ENCODE measurements at places on chromosomes 11 and 22.

DNA sequence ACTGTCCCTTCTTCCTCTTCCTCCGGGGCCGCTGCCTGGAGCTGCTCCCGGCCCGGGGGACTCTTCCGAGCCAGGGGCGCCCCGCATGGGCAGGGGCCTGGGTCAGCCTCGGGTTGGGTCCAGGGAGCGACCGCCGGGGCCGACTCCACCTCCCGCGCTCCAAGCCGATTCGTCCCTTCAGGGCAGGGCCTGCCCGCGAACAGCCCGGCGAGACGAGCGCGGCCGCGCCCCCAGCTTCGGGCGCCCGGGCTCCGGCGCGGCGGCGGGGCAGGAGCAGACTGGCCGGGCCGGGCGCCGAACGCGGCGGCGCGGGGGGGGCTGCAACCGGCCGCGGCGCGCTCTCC, at the start of gene LARGE1:
TSS of gene LARGE1 (minus strand) at position 280 of the 344 bp plus-strand sequence.
- DNase-seq, result peak; percentile 37

GRCh38 chr11:4068962-4069361, 25.6 kb upstream of the RRM1 start:
- peak; percentile 7 for DNase-seq

DNA sequence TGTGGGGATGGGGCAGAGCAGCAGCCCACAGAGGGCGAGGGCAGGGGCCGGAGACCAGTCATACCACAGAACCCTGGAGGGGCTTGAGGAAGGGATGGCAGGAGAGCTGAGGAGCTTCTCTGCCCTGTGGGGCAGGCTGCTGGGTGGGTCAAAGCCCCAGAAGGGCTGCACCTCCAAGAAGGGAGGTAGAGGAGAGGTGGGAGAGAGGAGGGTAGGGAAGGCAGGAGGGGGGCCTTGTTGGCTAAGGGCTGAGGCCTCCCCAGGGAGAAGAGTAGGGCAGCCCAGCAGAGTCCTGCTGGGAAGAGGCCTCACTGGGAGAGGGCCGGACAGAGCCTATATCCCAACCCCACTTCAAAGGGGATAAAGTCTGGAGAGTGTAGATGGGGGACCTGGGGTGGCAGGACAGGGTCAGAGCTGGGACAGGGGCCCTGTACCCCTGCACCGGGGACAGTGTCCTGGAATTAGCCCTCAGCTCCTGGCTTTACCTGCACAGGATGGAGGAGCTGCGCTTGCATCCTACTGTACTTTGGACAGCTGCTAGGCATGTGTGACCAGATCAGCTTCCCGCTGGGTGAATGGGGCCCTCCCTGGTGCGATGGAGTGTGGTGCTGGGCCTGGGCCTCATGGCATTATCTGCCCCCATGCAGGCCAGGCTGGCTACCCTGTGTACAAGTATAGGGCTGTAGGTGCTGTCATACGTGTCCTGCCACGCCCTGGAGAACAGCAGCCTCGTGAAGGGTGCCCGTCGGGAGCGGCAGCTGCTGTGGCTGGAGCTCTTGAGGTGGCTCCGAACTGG, 7.3 kb downstream of the DGCR6L start:
- no peak for DNase-seq

DNA sequence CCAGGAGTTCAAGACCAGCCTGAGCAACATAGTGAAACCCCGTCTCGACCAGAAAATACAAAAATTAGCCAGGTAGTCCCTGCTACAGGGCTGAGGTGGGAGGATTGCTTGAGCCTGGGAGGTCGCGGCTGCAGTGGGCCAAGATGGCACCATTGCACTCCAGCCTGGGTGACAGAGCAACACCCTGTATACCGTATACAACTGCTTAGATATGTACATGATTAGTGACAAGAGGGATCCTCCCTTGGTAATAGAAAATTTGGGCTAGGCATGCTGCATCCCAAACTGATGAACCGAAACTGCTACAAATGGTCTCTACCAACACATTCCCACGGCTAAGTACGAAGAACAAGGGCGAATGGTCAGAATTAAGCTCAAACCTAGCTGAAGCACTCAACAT, 12.2 kb upstream of the SLC37A4 start:
- DNase-seq, result no peak

GRCh38 chr22:31284281-31285155, 7.8 kb downstream of the PIK3IP1 start:
- DNase-seq, result peak; percentile 41

DNA sequence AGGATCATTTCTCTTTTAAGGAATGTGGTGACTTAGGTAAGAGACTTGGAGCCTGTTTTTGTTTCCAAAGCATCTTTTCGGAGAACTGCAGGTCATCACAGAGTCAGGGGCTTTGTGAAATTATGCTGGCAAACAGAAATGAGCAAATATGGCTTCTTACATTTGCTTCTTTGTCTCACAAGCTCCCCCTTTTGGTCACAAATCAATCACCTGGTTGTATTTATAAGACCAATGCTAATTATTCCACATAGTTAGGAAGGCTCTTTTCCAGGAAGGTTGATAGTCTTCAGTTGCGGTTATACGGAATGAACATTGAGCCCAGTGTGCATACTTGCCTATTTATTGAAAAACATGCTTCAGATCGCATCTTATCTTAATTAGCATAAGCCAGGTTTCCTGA, 34.6 kb upstream of the CEP126 start:
- no peak for DNase-seq

Measured in brain (organoid and tissue), 16 donors.